ENCODE measurements at places on chromosomes 1 and 21. TPM values are rescaled to one million over a fixed set of nuclear protein-coding genes. Genes with fewer than 3 reads are reported as not detected.

DNA sequence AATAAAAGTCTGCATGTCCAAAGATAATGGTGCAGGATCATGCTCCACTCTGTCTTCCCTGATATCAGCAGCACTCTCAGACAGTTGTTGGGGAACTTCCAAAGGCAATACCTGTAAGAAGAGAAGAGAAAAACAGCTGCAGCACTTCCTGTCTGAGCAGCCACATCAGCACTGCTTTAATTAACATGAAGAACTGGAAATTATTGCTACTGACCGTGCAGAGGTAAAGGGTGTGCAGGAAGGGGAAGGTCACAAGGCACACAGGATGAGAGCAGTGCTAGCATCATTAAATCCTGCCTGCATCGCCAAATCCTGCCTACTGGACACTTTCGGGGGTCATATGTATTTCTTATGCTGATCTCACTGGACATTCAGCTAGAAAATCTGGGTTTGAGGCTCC is 379.0 kb downstream of the LMX1A start:
- no peak for DNase-seq
- H3K36me3 ChIP-seq, result no peaks in the 10 kb centered on the region
- no peaks in the 10 kb centered on the region for H3K4me1 ChIP-seq
- no peak overlapping the region for H3K27ac ChIP-seq

GRCh38 chr1:207179036-207179435 is 75.0 kb downstream of the C4BPA start:
- no peak overlapping the region for H3K4me3 ChIP-seq
- DNase-seq, result no peak
- no peaks in the 10 kb centered on the region for H3K36me3 ChIP-seq
- no peaks in the 10 kb centered on the region for H3K4me1 ChIP-seq
- H3K27me3 ChIP-seq, result peaks cover 3% of the 10 kb centered on the region

DNA sequence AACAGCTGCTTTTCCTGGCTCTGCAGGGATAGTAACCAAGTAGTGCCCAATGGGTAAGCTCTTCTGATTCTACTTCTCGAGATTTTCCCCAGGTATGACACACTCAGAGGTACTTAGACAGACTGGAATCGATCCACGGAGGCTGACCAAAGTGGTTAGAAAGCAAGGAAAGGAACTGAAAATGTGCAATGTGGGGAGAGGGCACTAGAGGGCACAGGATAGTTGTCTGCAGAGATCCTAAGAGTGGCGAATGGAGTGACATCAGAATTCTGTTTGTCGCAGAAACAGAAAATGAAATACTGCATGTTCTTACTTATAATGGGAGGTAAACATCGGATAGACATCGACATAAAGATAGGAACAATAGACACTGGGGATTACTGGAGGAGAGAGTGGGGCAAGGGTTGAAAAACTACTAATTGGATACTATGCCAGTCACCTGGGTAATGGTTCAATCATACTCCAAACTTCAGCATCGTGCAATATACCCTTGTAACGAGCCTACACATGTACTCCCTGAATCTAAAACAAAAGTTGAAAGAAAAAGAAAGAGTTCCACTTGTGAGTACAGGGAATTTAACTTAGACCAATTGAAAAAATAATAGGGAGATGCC is 23.3 kb downstream of the CYP2J2 start:
- H3K36me3 ChIP-seq, result no peaks in the 10 kb centered on the region
- no peak for DNase-seq
- no peak overlapping the region for H3K4me3 ChIP-seq
- H3K4me1 ChIP-seq, result peaks cover 16% of the 10 kb centered on the region
- peaks cover 6% of the 10 kb centered on the region for H3K27me3 ChIP-seq
- no peak overlapping the region for H3K27ac ChIP-seq

DNA sequence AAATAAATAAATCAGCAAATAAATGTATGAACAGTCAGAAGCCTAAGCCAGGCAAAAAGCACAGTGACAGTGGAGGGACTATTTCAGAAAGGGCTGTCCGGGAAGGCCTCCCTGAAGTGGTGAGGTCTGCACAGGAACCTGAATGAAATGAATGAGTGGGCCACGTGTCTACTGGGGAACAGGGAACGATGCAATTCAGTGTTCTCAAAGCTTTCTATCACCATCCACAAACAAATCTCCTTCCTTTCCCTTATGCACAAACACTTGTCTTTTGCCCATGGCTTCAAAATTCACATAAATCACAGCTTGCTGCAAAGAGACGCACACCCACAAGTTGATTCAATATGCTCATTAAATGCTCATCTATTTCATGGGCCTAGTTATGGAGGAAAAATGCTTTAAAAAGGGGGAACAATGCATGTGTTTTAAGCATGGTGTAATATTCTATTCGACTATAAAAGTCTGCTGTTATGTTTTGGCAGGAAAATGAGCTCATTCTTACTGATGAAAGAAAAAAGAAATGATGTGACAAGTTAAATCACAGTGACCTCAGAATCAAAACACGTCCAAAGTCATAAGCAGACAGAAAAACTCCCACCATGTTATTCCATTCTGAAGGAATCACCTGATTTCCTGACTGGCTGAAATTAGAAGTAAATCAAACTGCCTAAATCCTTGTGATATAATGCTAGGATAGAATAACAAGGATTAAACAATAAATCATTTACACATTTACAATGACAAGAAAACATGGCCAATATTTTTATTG is 21.6 kb downstream of the URB1 start:
- H3K27ac ChIP-seq, result peak overlapping the region; percentile 73
- DNase-seq, result no peak
- H3K27me3 ChIP-seq, result peaks cover 1% of the 10 kb centered on the region
- peaks cover 34% of the 10 kb centered on the region for H3K36me3 ChIP-seq
- H3K4me1 ChIP-seq, result peaks cover 24% of the 10 kb centered on the region

- H3K27ac ChIP-seq, result peak overlapping the region; percentile 77
- peaks cover 5% of the 10 kb centered on the region for H3K27me3 ChIP-seq
- H3K4me1 ChIP-seq, result peaks cover 41% of the 10 kb centered on the region
- DNase-seq, result peak; percentile 59
These were observed 7.8 kb upstream of the PTTG1IP start for GRCh38 chr21:44881198-44881872.

OR2L2 gene
- not detected for total RNA-seq

SEC16B gene
- total RNA-seq, result 1.7 TPM
